Stimulated activated CD8-positive, alpha-beta memory T cell treated with anti-CD3 and anti-CD28 coated beads, Interleukin-7, amount 100 ng/mL, for 4 hours (primary cell): ENCODE measurements at places on chromosomes 3 and 15.

GRCh38 chr3:142940000-142940399 lies 23.5 kb downstream of the PAQR9 start:
- no peak for DNase-seq

DNA sequence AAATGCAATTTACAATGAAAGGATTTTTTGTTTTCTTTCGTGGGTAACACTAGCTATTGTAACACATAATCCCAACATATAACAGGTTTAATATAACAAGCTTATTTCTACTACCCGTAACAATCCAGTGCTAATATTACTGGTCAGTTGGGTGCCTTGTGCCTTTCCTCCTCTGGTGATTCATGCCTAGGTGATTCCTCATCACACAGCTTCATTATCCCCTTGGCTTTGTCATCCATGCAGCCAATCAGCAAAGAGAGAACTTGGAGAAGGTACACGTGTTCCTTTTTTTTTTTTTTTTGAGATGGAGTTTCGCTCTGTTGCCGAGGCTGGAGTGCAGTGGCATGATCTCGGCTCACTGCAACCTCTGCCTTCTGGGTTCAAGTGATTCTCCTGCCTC lies 30.7 kb downstream of the CHST14 start:
- DNase-seq: no peak

GRCh38 chr3:28699283-28699682 lies 350.7 kb upstream of the AZI2 start:
- no peak for DNase-seq

DNA sequence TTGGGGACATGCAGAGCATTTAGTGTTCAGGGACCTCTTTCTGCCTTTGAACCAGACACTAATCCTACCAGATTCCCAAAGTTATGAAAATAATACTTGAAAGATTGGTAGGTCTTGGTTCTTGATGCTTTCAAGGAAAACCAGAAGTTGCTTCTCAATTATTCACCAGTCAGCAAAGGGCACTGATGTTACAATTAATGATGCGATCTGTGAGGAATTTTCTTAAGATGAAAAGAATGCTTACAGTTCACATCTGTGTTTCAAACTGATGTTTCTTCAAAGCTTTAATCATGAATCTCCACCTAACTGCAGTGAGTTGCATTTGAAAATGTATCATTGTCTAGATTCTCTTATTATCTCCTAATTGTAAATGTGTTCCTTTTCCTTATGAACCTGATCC lies 161.0 kb downstream of the NAALADL2 start:
- no peak for DNase-seq

- no peak for DNase-seq
Measured at GRCh38 chr3:14141144-14141543, 16.3 kb downstream of the TMEM43 start.
